T47D (cell line): ENCODE measurements at places on chromosomes 1 and 21.

DNA sequence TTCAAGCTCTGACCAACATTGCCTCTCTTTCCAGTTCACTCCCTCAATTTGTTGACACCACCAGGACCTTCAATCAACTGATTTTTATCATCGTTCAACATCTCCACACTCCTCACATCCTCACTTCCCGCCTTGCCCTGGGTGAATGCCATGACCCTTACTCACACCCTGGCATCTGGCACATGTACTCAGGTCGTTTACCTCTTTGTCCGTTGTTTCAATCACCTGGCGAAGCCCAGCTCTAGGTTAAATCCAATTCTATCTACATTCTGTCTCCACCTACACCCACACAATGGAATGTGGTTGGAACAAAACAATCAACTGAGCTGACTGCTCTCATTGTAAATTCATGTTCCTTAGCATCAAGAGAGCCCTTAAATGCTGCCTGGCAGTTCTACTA is 24.2 kb upstream of the TBX15 start:
- no peak for DNase-seq

GRCh38 chr1:85296980-85297379 is 20.5 kb upstream of the BCL10 start:
- DNase-seq, result peak; percentile 21

- DNase-seq, result peak; percentile 27
These were observed 110.2 kb upstream of the APP start for GRCh38 chr21:26280775-26281174.

DNA sequence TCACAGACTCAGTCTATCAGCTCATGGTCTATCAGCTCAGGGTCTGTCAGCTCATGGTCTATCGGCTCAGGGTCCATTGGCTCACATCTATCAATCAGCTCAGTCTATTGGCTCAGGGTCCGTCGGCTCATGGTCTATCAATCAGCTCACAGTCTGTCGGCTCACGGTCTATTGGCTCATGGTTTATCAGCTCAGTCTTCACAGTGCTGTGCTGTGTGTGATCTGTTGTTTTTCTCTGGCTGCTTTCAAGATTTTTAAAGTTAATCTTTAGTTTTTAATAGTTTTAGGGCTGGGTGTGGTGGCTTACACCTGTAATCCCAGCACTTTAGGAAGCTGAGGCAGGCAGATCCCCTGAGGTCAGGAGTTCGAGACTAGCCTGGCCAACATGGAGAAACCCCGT is 14.4 kb downstream of the C1orf159 start:
- DNase-seq, result no peak

DNA sequence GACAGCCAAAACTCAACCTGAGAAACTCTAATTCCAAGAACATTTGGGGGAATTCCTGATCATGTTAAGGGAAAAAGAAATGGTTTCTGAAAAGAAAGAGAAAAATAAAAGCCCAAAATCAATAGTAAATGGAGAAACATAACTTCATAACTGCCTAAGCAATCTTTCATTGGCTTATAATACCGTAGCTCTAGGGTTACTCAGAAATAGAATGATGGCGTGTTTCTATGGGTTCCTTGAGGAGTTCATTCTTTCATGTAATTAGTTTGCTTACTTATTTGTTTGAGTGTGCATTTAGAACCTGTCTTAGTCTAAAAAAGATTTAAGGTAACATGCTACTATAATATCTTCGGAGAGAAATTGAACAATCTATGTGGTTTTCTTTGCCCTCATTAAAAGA is 37.5 kb upstream of the FBXO28 start:
- no peak for DNase-seq

DNA sequence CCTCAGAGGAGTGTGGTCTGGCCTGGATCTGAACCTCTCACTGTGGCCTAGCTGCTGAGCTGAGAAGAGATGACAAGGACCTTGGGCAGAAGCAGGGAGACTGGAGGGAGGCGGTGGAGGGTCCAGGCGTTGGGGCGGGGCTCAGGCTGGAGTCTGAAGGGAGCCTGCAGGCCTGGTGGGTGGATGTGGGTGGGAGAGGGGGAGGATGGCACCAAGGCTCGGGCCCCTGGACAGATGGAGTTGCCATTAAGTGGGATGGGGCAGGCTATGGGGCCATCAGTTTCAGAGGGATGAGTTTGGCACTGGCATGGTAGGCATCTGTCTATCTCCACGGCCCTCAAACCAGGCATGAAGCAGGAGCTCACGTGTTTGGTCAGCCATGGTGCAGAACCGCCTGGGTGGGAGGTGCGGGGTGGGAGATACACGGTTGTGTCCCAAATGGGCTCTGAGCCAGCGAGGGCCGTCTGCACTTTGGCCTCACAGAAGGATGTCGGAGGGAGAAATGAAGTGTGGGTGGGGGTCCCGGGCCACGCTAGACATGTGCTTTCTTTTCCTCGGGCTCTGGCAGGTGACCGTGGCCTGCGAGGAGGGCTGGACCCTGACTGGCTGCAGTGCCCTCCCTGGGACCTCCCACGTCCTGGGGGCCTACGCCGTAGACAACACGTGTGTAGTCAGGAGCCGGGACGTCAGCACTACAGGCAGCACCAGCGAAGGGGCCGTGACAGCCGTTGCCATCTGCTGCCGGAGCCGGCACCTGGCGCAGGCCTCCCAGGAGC is 23.6 kb downstream of the PCSK9 start:
- no peak for DNase-seq

DNA sequence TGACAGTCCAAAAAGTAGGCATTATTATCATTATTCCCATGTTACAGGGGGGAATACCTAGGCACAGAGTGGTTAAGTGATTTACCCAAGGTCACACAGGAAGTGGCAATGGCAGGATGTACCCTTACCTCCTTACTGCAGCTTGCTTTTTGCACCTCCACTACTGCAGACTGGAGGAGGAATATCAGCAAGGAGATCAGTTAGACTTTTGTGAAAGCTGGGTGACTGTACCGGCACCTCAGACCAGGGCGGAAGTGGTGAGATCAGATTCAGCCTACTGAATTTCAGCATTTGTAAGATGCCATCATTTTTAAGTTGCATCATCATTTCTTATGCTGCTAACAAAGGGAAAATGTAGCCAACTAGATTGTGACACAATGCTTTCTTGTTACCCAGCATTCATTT is 4.5 kb downstream of the ADARB1 start:
- no peak for DNase-seq

DNA sequence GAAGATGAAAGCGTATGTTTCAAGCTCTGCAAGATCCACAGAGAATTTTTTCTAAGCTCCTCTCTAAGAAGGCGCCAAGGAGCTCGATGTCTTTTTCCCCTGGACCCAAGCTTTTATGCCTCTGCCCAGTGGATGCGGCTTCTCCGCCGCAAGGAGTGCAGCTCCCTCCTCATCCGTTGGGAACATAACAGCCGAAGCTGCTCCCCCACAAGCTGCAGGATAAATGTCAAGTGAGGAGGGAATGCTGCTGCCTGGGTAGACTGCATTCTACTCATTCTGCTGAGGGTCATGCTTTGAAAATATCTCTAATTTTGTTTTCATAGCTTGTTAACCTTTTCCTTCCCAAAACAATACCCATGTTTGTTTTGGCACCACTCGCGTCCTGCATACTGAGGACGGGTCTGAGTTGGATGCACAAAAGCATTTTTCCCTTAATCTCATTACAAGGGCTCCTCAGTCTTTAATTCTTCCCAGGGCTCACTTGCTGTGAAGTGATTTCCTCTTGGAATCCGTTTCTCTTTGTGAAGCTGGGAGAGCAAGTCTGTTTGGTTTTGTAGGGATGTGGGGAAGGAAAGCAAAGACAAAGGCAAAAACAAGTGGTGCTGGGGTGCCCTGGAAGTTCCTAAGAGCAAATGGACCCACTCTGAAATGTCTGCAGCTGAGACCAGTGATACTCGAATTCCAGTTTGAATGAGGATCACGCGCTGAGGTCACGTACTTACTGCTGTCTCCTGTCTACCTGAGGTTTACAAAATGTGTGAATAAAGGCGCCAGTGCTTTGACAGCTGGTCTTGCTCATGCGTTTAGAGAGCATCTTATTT is 134.0 kb upstream of the IRF2BP2 start:
- DNase-seq, result peak; percentile 88

GRCh38 chr1:115173151-115173550 is 83.8 kb upstream of the TSPAN2 start:
- DNase-seq, result no peak

GRCh38 chr1:11253226-11253625 is 9.1 kb downstream of the MTOR start:
- DNase-seq, result no peak

GRCh38 chr1:168421399-168422004 is 122.3 kb downstream of the XCL2 start:
- no peak for DNase-seq

- peak; percentile 71 for DNase-seq
These were observed 919 bp downstream of the MCL1 start for GRCh38 chr1:150578272-150579109.

DNA sequence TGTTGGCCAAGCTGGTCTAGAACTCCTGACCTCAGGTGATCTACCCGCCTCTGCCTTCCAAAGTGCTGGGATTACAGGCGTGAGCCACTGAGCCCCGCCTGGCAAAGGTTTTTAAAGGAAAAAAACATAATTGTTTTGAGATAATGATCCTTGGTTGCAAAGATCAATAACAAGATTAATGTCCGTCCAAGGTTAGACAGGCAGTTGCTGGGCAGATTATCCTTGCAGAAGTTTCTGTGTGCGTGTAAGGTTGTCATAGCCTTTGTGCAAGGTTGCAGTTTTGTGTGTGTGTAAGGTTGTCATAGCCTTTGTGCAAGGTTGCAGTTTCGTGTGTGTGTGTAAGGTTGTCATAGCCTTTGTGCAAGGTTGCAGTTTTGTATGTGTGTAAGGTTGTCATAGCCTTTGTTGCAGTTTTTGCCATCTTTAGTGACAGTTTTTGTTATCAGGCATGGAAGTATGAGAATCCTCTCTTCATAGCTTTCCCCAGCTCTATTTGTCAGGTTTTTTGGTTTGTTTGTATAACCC is 3.6 kb downstream of the YBEY start:
- DNase-seq, result peak; percentile 62

DNA sequence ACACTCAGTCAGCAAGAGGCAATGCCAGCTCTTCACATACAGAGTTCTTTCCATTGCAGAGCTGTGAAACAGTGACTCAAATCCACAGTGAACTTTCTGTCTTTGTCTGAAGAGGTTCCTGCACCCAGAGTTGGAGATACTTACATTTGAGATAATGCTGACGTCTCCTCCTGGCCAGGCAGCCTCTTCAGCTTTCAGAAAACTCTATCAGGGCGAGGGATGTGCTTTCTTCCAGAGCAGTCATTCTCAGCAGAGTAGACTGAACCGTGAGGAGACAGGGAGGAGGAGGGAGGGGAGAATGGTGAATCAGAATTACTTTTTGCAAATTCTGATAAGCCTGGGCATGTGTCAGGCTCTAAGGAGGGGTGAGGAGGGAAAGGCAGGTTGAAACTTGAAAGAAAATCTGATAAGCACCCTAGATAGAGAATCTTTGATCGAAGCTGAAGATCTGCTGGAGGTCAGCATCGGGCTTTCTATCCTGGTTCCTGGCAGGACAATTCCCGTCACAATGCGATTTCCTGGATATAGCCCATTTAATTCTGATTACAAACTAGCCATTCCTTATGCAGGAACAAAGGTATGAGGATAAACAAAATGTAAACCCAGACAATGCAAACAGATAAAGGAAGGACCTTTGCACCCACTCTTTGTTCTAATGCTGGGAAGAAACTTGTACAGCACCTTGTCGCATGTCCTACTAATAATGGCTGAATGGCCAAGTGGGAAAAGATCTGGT is 18.9 kb upstream of the NID1 start:
- DNase-seq, result no peak

GRCh38 chr1:33434363-33434750 is 3.5 kb upstream of the PHC2 start:
- DNase-seq, result no peak

DNA sequence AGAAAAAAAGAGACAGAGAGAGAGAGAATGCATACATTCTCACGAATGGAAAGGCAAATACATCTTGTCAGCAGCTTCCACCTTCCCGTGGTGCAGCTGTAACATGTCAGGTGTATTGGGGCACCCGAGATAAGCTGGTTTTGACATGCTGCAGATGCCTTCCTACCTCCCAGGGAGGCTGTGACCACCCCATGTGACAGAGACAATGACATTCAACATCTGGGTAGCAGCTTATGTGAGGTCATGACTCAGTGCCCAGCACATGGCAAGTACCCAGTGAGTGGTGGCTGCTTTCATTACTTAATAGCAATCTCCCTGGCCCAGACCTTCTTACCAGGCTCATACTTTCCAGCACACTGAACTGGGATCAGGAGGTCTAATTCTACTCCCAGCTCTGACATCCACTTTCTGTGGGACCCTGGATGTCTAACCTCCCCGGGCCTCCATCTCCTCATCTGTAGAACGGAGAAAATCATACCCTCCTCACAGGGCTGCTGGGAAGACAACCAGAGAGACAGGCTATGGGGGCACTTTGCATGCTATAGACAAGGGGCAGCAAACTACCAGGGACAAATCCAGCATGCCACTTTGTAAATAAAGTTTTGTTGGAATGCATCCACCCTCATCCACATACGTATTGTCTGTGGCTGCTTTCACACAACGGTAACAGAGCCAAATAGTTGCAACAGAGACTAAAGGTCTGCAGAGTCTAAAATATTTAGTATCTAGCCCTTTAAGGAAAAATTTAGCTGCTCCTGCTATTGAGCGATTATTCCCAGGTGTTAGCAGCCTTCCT is 38.5 kb upstream of the ZBTB40 start:
- DNase-seq, result no peak

DNA sequence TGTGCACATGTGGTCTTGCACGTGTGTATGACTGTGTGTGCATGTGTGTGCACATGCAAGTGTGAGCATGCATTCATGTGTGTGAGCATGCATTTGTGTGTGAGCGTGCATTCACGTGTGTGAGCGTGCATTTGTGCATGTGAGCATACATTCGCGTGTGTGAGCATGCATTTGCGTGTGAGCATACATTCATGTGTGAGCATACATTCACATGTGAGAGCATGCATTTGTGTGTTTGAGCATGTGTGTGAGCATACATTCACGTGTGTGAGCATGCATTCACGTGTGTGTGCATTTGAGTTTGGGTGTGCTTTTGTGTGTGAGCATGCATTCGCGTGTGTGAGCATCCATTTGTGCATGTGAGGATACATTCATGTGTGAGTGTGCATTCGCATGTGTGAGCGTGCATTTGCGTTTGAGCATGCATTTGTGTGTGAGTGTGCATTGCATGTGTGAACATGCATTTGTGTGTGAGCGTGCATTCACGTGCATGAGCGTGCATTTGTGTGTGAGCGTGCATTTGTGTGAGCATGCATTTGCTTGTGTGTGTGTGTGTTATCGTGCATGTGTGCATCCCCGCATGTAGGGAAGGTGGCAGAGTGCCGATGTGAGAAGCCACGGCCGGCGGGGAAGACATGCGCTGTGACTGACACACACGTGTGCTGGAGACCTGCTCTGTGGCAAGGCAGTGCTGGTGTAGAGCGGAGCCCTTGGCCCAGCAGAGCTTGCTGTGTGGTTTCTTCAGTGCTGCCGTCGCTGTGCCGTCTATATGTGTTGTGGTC is 18.2 kb downstream of the ITGB2 start:
- no peak for DNase-seq
